ENCODE measurements at places on chromosomes 13 and 19.

DNA sequence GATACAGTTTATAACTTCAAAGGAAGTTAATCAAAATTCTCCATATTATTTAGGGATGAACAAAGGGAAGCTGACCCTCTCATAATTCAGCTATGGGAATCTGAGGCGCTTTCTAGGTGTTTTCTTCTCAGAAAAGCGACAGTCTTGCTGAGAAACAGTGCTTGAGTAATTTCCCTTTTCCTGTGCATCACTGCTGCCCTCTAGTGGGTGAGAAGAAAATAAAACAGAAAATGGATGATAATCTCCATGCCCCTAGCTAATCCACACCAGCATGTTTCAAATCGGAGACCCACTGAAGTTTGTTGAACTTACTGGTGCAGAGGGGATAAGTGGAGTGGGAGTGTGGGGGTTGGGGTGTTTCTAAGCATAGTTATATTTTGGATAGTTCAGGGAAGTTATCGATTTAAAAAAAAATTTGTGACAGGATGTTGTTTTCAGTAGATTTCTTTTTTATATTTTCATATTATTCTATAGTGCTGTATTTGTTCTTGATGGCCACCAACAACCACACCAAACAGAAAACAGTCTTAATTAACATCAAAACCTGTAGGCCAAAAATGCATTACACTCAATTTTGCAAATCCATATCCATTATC, 21.4 kb downstream of the LCP1 start:
- DNase-seq: no peak

DNA sequence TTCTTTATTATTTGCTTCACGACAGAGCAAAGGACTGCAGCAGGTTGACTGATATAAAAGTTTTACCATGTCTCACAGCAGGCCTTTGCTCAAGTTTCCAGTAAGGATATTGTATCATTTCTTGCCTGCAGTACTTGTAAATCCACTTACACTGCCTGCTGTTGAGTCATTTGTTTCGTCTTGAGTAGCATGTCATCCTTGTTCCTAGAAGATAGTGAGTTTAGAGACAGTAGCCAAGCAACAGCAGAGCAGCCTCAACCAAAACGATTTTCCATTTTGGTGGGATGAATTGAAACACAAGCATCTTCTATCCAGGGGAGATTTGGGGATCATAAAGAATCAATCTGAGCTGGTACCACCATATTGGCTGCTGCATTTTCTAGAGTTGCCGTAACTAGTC, 24.0 kb upstream of the ALOX5AP start:
- no peak for DNase-seq

DNA sequence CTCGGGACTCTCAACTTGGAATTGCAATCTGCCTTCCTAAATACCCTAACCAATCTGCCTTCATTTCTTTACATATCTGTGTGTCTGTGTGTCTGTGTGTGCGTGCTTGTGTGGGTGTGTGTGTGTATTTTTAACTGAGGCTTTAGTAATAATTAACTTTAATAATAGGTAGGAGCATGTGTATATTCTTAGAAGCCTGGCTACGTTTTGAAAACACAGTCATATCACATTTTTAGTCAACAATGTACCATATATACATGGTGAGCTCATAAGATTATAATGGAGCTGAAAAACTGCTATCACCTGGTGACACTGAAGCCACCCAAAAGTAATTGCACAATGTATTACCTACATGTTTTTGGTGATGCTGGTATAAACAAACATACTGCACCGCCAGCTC, 65.4 kb upstream of the ATXN8OS start:
- DNase-seq: no peak

- no peak for DNase-seq
Observed at GRCh38 chr19:10283301-10284064, 3.3 kb upstream of the ICAM4 start.

- DNase-seq: peak; percentile 78
Observed at GRCh38 chr19:13847407-13848339, 29.3 kb upstream of the NANOS3 start.

Data from progenitor cell of endocrine pancreas (in vitro differentiated cells).